Ascending aorta (tissue), 2 donors: ENCODE measurements at places on chromosomes 2 and 18.

DNA sequence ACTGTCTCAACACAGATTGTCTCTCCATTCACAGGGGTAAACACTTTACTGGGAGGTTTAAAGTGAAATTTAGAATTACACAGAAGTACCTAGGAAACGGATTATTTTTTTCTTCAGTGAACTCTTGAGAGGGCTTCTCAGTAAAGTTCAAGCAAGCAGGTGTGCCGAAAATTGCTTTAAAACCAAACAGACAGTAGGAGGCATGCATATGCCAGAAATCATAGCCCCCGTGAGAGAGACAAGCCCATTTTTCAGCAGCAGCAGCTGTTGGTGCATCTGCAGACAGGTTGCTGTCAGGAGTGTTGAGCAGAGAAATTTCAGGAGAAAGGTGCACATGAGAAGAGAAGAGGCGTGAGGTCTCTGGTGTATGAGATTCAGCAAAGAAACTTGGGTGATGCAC lies 2115.5 kb upstream of the CELF4 start:
- H3K27ac ChIP-seq: no peak overlapping the region
- no peaks in the 10 kb centered on the region for H3K4me1 ChIP-seq
- H3K4me3 ChIP-seq: no peak overlapping the region
- H3K36me3 ChIP-seq: no peaks in the 10 kb centered on the region

DNA sequence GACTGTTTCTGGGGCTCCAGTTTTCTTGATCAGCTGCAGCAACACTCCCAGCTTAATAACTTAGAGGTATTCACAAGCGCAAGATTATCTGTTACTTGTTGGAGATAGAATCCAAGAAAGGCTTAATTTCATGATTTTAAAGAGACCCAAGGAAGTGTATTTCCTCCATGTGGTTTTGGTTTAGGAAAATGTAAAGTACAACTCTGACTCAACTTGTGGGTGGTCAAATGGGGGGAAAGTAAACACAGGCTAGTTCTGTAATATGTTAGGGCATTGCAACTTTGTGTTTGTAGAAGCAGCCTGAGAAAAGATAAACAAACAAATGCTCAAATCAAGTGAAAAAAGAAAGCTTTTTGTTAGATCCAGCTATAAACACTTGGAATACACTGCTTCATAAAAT lies 90.1 kb upstream of the COL3A1 start:
- no peak overlapping the region for H3K4me3 ChIP-seq
- DNase-seq: no peak

DNA sequence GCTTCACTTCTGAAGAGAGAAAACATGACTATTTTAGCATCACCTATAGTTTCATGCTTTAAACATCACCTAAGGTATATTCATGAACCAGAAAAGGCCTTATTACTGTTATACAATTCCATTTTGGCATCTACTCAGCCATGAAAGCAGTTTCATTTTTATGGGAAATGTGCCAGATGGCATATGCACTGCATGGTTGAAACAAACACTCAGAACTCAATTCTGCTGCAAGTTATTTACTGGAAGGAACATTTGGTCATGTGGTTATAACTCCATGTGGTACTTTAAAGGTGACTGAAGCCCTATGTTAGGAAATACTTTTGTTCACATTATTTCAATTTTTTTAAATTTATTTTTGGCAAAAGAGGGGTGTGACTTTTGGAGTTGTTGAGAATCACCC lies 287.5 kb upstream of the CRIM1 start:
- no peak overlapping the region for H3K27ac ChIP-seq
- H3K27me3 ChIP-seq: no peaks in the 10 kb centered on the region
- H3K36me3 ChIP-seq: no peaks in the 10 kb centered on the region
- H3K4me1 ChIP-seq: no peaks in the 10 kb centered on the region
- H3K4me3 ChIP-seq: no peak overlapping the region

DNA sequence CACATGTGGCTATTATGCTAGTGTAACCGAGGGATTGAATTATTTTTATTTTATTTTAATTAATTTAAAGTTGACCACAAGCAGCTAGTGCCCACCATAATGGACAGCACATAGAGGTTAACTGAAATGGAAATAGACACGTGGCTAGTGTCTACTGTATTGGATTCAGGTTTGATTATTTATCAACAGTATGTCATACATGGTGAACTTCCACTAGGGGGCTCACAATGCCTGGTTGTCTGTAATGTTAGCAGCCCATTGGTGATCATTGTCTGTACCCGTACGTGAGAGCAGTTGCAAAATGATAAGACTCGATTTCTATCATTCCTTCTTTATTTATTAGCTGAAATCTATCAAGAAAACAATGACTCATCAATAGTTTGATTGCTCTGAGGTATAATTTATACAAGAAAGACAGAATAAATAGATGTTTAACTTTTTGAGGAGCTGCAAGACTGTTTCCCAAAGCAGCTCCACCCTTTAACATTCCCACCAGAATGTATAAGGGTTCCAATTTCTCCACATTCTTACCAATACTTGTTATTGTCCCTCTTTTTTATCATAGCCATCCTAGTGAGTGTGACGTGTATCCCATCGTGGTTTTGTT lies 76.5 kb downstream of the CYBRD1 start:
- no peaks in the 10 kb centered on the region for H3K36me3 ChIP-seq
- H3K27me3 ChIP-seq: no peaks in the 10 kb centered on the region
- no peaks in the 10 kb centered on the region for H3K4me1 ChIP-seq
- no peak overlapping the region for H3K4me3 ChIP-seq

- no peaks in the 10 kb centered on the region for H3K36me3 ChIP-seq
- H3K4me1 ChIP-seq: no peaks in the 10 kb centered on the region
- H3K4me3 ChIP-seq: no peak overlapping the region
- H3K27ac ChIP-seq: no peak overlapping the region
Measured at GRCh38 chr2:175843625-175844024, 158.4 kb downstream of the LNPK start.

DNA sequence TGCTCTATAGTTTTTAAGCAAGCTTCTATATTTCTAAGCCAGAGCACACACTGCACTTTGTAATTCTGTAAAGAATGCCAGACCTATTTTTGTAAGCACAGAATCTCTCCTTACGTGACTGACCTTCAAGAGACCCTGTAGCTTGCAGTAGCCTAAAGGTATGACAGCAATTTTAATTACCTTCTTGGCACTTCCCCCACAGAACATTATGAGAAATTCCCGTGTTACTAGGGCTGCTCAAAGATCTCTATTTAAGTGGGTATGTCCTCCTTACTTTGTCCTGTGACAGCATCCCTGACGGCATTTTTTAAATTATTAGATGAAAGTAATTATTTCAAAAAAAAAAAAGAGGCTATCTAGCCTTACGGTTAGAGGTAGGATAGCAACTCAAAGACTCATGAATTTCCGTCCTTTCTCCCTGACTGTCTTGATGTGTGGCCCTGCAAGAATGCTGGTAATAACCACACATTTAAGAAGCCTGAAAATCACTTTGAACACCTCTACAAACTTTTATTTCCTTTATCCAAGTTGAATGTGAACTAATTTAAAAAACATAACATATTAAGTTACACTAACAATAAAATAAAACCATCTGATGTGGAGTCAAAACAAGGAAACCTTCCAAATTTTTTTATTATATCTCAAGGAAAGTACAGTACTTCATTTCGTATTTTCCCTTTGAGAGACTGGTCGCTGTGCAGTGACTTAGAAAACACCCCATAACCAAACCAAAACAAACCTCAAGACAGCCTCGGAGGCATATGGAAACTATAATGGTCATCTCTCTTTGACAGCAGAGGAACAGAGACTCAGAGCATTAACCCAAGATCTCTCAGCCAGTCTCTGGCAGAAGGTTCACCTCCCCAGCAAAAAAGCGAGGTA lies 54.9 kb downstream of the THUMPD2 start:
- H3K27ac ChIP-seq: peak overlapping the region; percentile 60
- no peaks in the 10 kb centered on the region for H3K36me3 ChIP-seq
- no peak for DNase-seq
- peak overlapping the region; percentile 26 for H3K4me3 ChIP-seq
- H3K27me3 ChIP-seq: no peaks in the 10 kb centered on the region
- H3K4me1 ChIP-seq: peaks cover 6% of the 10 kb centered on the region

GRCh38 chr18:8040021-8040420 lies 472.9 kb downstream of the PTPRM start:
- H3K27ac ChIP-seq: no peak overlapping the region
- no peaks in the 10 kb centered on the region for H3K4me1 ChIP-seq
- H3K4me3 ChIP-seq: no peak overlapping the region
- no peak for DNase-seq
- H3K27me3 ChIP-seq: no peaks in the 10 kb centered on the region

GRCh38 chr2:95174031-95174542 lies 8.5 kb downstream of the ZNF2 start:
- DNase-seq: no peak
- no peaks in the 10 kb centered on the region for H3K27me3 ChIP-seq
- no peak overlapping the region for H3K27ac ChIP-seq

- peak overlapping the region; percentile 91 for H3K27ac ChIP-seq
- DNase-seq: no peak
- peaks cover 19% of the 10 kb centered on the region for H3K4me1 ChIP-seq
- H3K4me3 ChIP-seq: no peak overlapping the region
- no peaks in the 10 kb centered on the region for H3K36me3 ChIP-seq
Measured at GRCh38 chr2:216650626-216651257, 17.5 kb downstream of the IGFBP2 start.
